ENCODE measurements at places on chromosomes 11 and 22. TPM values are rescaled to one million over a fixed set of nuclear protein-coding genes. Genes with fewer than 3 reads are reported as not detected.

The CCND1 gene
- total RNA-seq: 194 TPM

DNA sequence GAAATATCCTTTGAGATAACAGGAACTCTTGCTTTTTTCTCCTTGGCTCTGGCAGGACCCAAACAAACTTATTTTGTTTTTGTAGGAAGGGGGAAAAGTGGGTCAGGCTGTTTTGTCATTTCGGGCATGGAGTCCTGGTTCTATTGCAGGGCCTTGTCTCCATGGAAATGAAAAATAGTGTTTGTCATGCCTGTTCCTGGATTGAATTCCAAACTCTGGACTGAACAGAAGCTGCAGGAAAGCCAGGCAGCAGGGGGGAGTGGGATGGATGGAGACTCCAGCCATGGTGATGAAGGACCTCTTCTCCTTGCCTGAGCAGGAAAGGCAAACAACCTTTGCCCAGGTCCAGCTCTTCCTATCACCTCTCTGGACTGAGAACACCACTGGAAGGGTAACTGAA is 87.0 kb downstream of the SCN3B start:
- DNase-seq: no peak

- DNase-seq: peak; percentile 80
Observed at GRCh38 chr22:26848244-26848920, 191.0 kb downstream of the MIAT start.

GRCh38 chr11:61460474-61460881 is 30.6 kb downstream of the SDHAF2 start:
- no peak for DNase-seq

DNA sequence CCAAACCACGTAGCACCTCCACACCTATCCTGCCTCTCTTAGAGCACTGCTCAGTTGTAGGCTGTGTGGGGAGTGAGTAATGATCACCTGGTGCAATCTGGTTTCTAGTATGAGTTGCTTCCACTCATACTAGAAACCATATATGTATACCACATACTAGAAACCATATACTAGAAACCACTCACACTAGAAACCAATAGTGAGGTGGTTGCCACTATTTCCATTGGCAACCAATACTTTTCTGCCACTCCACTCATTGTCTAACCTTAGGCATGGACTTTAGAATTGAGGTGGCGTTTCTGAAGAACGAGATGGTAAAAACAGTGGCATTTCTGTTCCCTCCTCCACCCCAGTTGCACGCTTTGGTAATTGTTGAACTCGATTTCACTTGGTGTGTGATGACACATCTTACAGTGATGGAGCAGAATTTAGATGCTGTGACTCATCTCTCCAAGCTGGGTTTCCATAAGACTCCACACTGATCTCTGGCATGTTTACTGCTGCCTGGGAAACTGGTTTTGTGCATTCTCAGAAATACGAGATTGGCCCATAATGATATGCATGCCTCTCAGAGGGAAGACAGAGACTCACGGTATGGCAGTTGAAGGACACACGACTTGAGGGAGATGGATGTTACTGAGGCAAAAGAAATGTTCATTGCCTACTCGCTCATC is 82.9 kb downstream of the KIRREL3 start:
- peak; percentile 96 for DNase-seq

The ANO3 gene
- 1.7 TPM for total RNA-seq

The P2RX3 gene
- not detected for total RNA-seq

DNA sequence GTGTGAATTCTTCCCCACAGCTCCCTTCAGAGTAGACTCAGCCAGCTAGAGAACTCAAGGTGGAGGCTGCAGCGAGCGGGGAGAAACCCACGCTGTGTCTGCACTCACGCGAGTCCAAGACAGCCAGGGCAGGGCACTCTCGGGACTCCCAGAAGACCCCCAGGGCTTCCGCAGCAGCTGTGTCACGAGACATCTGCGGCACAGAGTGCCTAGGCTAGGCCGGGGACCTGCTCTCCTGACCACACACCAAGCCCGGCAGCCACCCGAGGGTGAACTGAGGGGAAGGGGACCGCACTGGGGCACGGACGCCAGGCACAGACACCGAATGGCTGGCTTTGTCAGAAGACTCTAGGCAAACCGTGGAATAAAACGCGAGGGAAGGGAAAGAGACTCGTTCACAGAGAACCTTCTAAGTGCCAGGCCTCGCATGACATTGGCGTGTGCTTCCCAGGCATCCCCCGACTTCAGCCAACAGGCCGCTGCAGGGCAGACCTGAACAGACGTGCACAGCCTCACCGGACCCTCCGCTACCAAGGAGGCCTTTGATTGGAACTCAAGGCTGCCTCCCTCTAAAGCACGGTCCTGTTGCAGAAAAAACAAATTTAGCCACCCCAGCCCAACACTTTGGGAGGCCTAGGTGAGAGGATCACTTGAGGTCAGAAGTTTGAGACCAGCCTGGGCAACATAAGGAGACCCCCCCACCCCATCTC is 18.2 kb upstream of the MOB2 start:
- DNase-seq: no peak

GRCh38 chr22:25085930-25086901 is 113.4 kb upstream of the CRYBB3 start:
- DNase-seq: no peak

- DNase-seq: peak; percentile 38
Observed at GRCh38 chr11:93025558-93026255, 56.3 kb downstream of the MTNR1B start.

The RDX gene
- total RNA-seq: 100 TPM

GRCh38 chr11:133934599-133935550 is 21.9 kb downstream of the IGSF9B start:
- peak; percentile 92 for DNase-seq

The SMDT1 gene
- 9.5 TPM for total RNA-seq

The KLHDC7B gene
- total RNA-seq: not detected

The NAP1L4 gene
- 90.2 TPM for total RNA-seq

DNA sequence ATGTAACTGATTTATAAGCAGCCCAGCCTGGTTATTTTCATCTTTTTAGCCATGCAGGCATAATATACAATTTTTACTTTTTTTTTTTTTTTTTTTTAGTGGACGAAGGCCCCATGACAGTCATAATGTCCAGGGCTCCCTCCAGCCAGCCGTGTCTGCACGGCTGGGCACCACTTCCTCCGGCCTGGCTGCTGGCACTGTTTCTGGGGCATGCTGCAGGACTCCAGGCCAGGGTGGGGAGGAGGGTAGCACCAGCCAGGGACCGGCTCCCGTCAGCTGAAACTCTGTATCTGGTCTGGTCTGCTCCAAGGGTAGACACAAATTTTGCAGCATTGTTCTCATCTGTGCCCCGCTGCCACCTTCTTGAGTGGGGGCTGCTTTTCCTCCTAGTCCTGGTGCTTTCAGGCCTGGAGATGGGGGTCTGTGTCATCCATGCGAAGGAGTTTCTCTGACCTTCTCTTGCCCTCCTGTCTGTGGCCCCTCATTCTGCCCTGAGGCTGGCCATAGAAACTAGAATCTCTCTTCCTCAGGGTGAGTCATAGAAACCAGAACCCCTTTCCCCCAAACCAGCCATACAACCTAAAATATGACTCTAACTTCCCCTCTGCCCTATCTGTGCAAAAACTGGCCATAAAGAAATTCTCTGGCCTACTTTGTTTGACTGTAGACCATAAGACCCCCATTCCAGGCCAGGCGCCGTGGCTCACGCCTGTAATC is 9.2 kb upstream of the RRP7A start:
- no peak for DNase-seq

DNA sequence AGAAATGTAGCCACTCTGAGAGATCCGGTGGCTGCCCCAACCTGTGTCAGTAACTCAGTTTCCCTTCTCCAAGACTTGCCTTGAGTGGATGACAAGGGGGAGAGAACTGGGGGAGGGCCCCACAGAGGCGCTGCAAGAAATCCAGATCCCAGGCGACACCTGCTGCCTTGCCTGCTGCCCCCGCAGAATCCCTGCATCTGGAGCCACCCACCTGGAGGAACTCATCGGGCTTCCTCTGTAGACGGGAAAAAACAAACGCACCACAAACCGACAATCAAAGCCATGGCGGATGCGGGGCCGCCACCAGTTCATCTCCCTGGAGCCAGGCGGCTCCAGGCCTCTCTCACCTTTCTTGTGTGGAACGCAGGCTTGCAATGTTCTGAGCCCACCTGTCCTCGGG is 40.2 kb downstream of the MACROD1 start:
- DNase-seq: no peak

DNA sequence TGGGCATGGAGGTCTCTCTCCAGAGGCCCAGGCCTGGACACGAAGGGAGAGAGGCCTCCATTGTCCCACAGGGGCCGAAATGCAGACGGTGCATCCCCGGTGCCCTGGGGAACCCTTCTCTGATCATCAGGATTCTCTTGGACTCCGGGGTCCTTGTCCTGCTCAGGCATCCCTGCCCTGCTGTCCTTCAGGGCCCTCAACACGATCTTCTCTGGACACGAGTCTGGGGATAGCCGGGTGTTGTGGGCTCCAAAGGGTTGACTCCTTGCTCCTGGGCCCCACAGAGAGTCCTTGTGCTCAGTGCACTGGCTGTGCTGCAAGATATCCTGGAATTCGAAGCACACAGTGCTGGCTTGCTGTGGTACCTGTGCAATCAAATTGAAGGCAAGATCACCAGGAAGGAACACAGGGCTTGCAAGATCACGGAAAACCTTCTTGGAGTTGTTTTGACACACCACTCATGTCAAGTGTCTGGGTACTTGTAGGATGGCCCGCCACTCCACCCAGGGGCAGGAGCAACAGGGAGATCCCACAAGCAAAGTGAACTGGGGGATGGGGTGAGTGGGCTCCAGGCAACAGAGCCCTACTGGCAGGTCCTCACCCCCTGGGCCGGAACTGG is 61.3 kb upstream of the PRODH start:
- no peak for DNase-seq

The LRRC55 gene
- not detected for total RNA-seq

- DNase-seq: peak; percentile 80
Observed at GRCh38 chr11:119318240-119319135, 1.6 kb upstream of the MCAM start.

The KDM4E gene
- not detected for total RNA-seq

GRCh38 chr11:67295846-67296245 is 6.7 kb downstream of the ANKRD13D start:
- no peak for DNase-seq

The OR8A1 gene
- total RNA-seq: not detected

- peak; percentile 0 for DNase-seq
Observed at GRCh38 chr11:31060880-31061279, 308.7 kb downstream of the DCDC1 start.

DNA sequence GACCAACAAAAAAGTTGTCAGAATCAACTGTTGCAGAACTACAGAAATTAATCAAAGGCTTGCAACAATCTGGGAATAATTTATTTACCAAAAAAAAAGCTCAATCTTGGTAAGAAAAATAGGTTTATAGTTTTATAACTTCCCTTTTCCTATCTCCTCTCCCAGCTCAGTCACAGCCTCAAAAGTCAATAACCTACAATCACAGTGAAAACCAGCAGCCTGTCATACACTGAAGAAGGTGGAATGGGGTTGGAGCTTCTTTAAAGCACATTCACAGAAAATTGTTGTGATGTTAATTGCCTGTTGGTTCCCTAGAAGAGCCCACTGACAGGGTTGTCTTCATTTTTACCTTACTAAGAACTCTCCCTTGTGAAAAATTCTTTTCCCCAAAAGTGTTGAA is 50.7 kb upstream of the CEP126 start:
- no peak for DNase-seq

DNA sequence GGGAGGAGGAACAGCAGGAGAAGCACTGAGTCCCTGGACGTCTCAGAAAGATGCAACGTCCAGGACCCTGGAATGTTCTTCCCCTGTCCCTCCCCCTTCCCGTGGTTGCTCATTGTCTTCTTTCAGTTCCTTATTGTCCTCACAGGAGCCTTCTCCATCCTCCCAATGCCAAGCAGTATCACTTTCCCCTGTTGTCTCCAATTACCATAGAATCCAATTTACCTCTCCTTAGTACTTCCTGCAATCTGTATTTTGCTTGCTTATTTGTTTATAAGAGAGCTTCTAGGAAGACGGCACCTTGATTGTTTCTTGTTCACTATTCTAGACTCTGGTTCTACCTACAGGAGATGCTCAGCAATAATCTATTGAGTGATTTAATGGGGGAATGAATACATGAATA is 1273.7 kb downstream of the LRRC4C start:
- DNase-seq: no peak

The CCDC88B gene
- total RNA-seq: 2.8 TPM

The CNIH2 gene
- 6.0 TPM for total RNA-seq

- peak; percentile 58 for DNase-seq
Observed at GRCh38 chr11:128451652-128452470, 135.5 kb downstream of the ETS1 start.

GRCh38 chr11:61549662-61550568 is 31.0 kb downstream of the SYT7 start:
- DNase-seq: no peak

GRCh38 chr22:18021431-18021830 is 2.9 kb downstream of the MICAL3 start:
- DNase-seq: no peak

DNA sequence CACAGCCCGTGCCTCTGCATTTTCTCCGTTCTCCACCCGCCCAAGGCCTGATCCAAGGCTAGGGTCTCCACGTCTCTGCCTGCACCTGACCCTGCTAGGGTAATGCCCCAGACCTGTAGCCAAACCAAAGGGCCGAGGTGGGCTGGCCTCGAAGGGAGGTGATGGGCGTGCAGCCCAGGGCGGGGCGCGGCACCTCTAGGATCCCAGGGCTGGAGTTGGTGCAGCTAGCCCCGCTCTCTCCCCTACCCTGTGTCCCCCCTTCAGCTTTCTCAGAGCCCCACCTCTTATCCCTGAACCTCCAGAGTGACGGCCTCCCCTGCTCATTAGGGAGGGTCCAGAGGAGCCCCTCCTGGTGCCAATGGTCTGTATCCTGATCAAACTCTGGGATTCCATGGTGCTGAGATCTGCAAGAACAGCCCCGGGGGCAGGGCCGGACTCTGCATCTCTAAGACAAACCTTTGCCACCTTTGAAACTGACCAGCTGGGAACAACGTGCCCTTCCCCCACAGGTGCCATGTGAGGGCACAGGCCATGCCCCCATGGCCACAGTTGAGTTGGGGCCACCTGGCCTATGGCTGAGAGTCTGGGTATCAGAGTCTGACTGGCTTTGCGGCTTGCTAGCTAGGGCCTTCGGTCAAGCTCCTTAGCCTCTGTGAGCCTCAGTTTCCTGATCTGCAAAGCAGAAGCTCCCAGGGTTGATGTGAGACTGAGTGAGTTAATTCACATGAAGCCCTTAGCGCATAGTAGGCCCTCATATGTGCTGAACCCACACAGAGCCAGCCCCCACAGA is 23.1 kb upstream of the CBX7 start:
- DNase-seq: peak; percentile 45

The RAG2 gene
- total RNA-seq: not detected

Data from RPMI7951 (cell line).